Mesenteric fat pad (tissue), 1 donor: ENCODE measurements at places on chromosomes 6 and 20. TPM values are rescaled to one million over a fixed set of nuclear protein-coding genes. Genes with fewer than 3 reads are reported as not detected.

GRCh38 chr6:138378463-138378862, 758 bp downstream of the SMIM28 start:
- no peak for DNase-seq

DNA sequence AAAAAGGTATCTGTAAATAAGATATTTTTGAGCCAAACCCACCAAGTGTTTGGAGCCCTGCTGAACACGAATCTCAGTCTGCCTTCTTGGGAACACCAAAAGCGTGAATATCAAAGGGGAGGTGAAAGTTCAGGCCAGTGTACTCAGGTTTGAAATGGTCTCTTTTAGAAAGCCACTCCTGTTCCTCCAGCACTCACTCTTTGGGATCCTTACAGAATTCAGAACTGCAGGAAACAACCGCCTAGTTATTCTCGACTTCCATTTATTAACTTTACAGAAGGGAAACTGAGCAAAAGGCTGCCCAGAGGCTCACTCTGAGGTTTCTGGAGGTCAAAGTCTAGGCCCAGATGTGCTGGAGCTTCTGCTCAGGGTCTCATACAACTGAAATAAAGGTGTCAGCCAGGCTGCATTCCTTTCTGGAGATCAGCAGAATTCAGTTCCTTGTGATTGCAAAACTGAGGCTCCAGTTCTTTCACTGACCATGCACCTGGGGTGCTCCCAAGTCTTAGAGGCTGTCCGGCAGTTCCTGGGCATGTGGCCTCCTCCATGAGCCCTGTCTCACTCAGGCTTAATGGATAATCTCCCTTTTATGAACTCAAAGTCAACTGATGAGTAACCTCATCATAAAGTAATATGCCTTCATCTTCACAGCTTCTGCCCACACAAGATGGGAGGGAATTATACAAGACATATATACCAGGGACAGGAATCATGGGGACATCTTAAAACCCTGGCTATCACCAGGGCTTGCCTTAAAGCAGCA, 65.5 kb upstream of the TNFAIP3 start:
- no peak for DNase-seq

DNA sequence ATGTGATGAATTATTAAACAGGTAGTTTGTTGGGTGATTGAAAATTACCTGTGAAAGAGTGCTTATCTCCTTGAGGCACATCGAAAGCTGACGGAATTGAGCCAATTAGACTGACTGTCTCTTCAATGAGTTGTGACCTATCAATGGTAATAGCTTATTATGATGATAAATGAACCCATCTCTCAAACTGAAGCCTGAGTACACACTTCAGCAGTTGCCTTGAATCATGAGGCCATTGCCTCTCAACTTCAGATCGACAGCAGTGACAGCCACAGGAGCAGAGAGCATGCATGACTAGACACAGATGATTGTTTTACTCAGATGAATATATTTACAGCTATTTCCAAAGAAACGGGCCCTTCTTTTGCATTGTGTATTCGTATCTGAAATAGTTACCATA, 323.9 kb downstream of the LAMA2 start:
- DNase-seq: no peak

DNA sequence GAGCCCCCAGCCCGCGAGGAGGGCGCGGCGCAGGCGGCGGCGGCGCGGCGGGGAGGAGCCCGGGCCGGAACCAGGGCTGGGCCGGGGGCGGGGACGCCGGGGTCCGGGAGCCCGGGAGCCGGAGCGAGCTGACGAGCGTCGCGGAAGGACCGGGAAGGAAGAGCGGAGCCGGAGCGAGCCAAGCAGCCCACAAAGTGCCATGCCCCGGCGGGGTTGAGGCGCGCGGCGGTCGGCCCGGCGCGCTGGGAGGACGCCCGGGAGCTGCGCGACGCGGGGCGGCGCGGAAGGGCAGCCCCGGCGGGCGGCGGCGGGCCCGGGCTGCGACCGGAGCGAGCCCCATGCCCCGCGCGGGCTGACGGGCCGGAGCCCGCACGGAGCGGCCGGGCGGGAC, 289 bp downstream of the FOXP4 start:
- DNase-seq: no peak

- no peak for DNase-seq
These were observed 52.5 kb downstream of the BCAS1 start for GRCh38 chr20:54017846-54018245.

- no peak for DNase-seq
These were observed 7.0 kb downstream of the TMEM200A start for GRCh38 chr6:130372786-130373185.

GRCh38 chr6:167756597-167756996, 70.1 kb upstream of the AFDN start:
- DNase-seq: no peak

GRCh38 chr6:3200682-3201081, 26.8 kb downstream of the TUBB2B start:
- no peak for DNase-seq

GRCh38 chr6:7974938-7975763, 64.6 kb upstream of the TXNDC5 start:
- DNase-seq: peak; percentile 91

DNA sequence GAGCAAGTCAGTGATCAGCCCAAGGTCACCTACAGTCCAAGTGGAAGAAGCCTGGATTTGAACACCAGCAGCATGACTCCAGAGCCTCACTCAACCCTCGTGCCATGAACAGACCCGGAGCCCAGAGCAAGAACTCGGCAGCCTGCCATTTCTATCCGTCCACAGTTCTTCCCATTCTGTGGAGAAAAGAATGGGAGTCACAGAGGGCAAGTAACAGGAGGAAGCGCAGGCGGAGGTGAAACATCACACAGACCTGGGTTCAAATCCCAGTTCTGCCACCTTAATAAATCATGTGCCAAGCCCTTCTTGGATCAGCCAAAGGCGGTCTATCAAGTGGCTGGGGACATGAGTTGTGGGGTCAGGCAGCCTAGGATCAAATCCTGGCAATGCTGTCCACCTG, 4.3 kb downstream of the PREX1 start:
- DNase-seq: no peak

GRCh38 chr20:25030649-25031207, 27.2 kb downstream of the ACSS1 start:
- no peak for DNase-seq

DNA sequence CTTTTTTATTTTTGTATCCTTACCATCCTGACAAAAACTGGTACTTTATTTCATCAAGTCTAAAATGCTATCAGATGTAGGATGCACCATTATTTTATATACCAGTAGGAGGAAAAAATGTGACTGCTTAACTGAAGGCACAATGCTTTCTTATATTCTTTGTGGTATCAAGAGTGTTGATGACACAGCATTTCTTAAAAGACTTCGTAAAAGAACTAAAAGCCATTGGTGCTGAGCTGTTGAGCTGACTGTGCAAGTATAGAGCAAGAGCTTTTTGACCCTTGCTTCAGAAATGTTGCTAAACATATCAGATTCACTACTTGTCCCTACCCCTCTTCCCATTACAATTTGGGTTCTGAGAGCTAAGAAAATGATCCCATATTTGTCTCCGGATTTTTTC, 17.5 kb downstream of the SF3B5 start:
- DNase-seq: no peak

DNA sequence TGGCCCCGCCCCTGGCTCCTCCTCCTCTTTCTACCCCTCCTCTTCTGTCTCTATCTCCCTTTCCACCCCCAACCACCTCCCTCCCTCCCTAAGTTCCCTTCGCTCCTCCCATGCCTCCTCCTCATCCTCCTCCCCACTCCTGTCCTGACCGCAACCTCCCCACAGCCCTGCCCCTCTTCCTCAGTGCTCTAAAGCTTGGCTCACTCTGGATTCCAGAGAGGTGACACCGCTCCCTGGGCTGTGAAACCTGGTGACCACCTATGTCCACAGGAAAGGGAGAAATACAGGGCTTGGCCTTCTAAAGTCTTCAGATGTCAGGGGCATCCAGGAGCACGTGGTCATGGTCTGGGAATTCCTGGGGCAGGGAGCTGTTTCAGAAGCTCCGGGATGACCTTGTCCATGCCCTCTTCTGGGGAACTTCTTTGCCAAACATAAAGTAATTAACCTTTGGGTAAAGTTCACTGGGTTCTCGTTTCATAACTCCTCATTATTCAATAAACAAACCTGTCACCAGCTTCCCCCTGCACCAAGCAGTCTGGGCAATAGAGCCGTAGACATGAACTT, 345 bp upstream of the CST5 start:
- DNase-seq: no peak

GRCh38 chr6:89212472-89212871, 4.7 kb downstream of the GABRR1 start:
- DNase-seq: no peak

SSTR4 gene
- total RNA-seq: not detected

MDFI gene
- 21.7 TPM for total RNA-seq

MMS22L gene
- total RNA-seq: 6.0 TPM

PCK1 gene
- 331 TPM for total RNA-seq

THBD gene
- 49.6 TPM for total RNA-seq

CNBD2 gene
- total RNA-seq: 2.9 TPM

PARD6B gene
- total RNA-seq: 2.0 TPM

BACH2 gene
- total RNA-seq: 2.0 TPM

AK9 gene
- 7.4 TPM for total RNA-seq

TRDN gene
- 0.77 TPM for total RNA-seq

OR2H2 gene
- not detected for total RNA-seq

LAMA2 gene
- 82.9 TPM for total RNA-seq
